Caki2 (cell line): ENCODE measurements at places on chromosomes 1 and 21. TPM values are rescaled to one million over a fixed set of nuclear protein-coding genes. Genes with fewer than 3 reads are reported as not detected.

The SYDE2 gene
- total RNA-seq, result 1.8 and 2.1 TPM in 2 replicates

The DPT gene
- total RNA-seq, result not detected in 2 replicates

The SLC45A1 gene
- total RNA-seq, result 0.74 and 3.3 TPM in 2 replicates

The ZMYND12 gene
- 0.68 TPM in 1 of 2 replicates, not detected in the other for total RNA-seq

The MAP3K21 gene
- 4.9 and 6.6 TPM in 2 replicates for total RNA-seq

The SYNC gene
- total RNA-seq, result 0.75 and 0.84 TPM in 2 replicates

The DNASE2B gene
- not detected in 2 replicates for total RNA-seq

The CHI3L1 gene
- not detected in 2 replicates for total RNA-seq

The CELA2A gene
- total RNA-seq, result not detected in 2 replicates

The TCHHL1 gene
- total RNA-seq, result not detected in 2 replicates

The OR2M3 gene
- total RNA-seq, result not detected in 2 replicates

The SYPL2 gene
- total RNA-seq, result not detected in 2 replicates

The LRRC38 gene
- not detected in 2 replicates for total RNA-seq

The RNU1-4 gene
- not detected in 2 replicates for total RNA-seq

The CRP gene
- total RNA-seq, result not detected in 2 replicates

The PEX11B gene
- total RNA-seq, result 23.9 and 36.0 TPM in 2 replicates

The TRPM2 gene
- total RNA-seq, result not detected in 2 replicates

The TSPEAR gene
- not detected in 2 replicates for total RNA-seq

The C1orf141 gene
- total RNA-seq, result not detected in 2 replicates

The CENPF gene
- 53.9 and 71.0 TPM in 2 replicates for total RNA-seq

The SHISA4 gene
- 36.4 and 36.9 TPM in 2 replicates for total RNA-seq

The CD1E gene
- not detected in 2 replicates for total RNA-seq

The FAM72D gene
- 3.5 and 4.3 TPM in 2 replicates for total RNA-seq

The ANKRD65 gene
- total RNA-seq, result not detected in 2 replicates

The OR2G6 gene
- total RNA-seq, result not detected in 2 replicates

The FASLG gene
- total RNA-seq, result not detected in 2 replicates

The LRRC52 gene
- total RNA-seq, result not detected in 2 replicates

The SLAMF1 gene
- total RNA-seq, result not detected in 2 replicates

The FCER1A gene
- total RNA-seq, result not detected in 2 replicates

The TTC39A gene
- 27.5 and 59.8 TPM in 2 replicates for total RNA-seq

The RGSL1 gene
- total RNA-seq, result not detected in 2 replicates

The PTPRU gene
- total RNA-seq, result 42.0 and 43.4 TPM in 2 replicates

The DCST2 gene
- not detected in 2 replicates for total RNA-seq

The EGLN1 gene
- 54.6 and 64.3 TPM in 2 replicates for total RNA-seq

The VHLL gene
- total RNA-seq, result not detected in 2 replicates

The LRRC53 gene
- total RNA-seq, result not detected in 2 replicates

The FAM167B gene
- total RNA-seq, result not detected in 2 replicates

The FCMR gene
- total RNA-seq, result not detected in 2 replicates

The SLC45A3 gene
- total RNA-seq, result 2.2 and 2.3 TPM in 2 replicates

The PRKCZ gene
- total RNA-seq, result 36.2 and 60.4 TPM in 2 replicates

The TAS1R1 gene
- not detected in 2 replicates for total RNA-seq

The PLEKHG5 gene
- total RNA-seq, result 3.3 and 4.9 TPM in 2 replicates

The RBP7 gene
- total RNA-seq, result not detected in 2 replicates

The PCBP3 gene
- not detected in 2 replicates for total RNA-seq

The NBPF1 gene
- total RNA-seq, result 13.3 and 24.5 TPM in 2 replicates

The CR1L gene
- total RNA-seq, result not detected in 2 replicates

The IVL gene
- not detected in 2 replicates for total RNA-seq

The UBASH3A gene
- total RNA-seq, result not detected in 2 replicates

The STPG1 gene
- 7.7 and 9.3 TPM in 2 replicates for total RNA-seq

The PDE4B gene
- not detected in 2 replicates for total RNA-seq

The DHX9 gene
- 120 and 154 TPM in 2 replicates for total RNA-seq

The OLIG1 gene
- 1.7 TPM in 1 of 2 replicates, not detected in the other for total RNA-seq

The A3GALT2 gene
- total RNA-seq, result not detected in 2 replicates

The BSND gene
- not detected in 2 replicates for total RNA-seq
